RKO (cell line): ENCODE measurements at places on chromosomes 2 and 18.

- no peak for DNase-seq
These were observed 431.1 kb upstream of the CDH19 start for GRCh38 chr18:67035026-67035425.

- no peak for DNase-seq
These were observed 123.3 kb upstream of the SLC1A4 start for GRCh38 chr2:64865831-64866345.

- no peak for DNase-seq
These were observed 65.1 kb upstream of the TGIF1 start for GRCh38 chr18:3384664-3385563.

DNA sequence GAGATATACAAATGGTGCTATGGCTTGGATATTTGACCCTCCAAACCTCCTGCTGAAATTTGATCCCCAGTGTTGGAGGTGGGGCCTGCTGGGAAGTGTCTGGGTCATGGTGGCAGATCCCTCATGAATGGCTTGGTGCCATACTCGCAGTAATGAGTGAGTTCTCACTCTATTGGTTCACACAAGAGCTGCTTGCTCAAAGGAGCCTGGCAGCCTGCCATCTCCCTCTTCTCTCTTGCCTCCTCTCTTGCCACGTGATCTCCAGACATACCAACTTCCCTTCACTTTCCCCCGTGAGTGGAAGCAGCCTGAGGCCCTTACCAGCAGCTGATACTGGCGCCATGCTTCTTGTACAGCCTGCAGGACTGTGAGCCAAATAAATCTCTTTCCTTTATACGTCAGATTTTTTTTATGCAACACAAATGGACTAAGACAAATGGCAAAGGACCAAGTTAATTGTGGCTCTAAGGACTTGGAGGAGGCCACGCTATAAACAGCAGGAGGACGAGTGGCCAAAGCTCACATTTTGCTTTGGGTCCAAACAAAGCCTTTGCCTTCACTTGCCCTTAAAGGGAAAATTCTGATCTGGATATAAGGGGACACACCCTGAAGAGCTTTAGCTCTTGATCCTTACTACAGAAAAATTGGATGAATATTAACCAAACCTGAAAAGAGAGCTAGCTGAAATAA, 214.7 kb downstream of the SS18 start:
- no peak for DNase-seq

GRCh38 chr18:70892381-70892780, 603.5 kb downstream of the SOCS6 start:
- DNase-seq: no peak

GRCh38 chr2:79982445-79982844, 322.1 kb downstream of the LRRTM1 start:
- peak; percentile 47 for DNase-seq

- DNase-seq: no peak
These were observed 40.9 kb downstream of the SCTR start for GRCh38 chr2:119483395-119483753.

GRCh38 chr18:64474773-64475172, 325.9 kb upstream of the LINC00305 start:
- DNase-seq: no peak

- DNase-seq: no peak
These were observed 11.4 kb upstream of the SMIM21 start for GRCh38 chr18:75438891-75439290.

DNA sequence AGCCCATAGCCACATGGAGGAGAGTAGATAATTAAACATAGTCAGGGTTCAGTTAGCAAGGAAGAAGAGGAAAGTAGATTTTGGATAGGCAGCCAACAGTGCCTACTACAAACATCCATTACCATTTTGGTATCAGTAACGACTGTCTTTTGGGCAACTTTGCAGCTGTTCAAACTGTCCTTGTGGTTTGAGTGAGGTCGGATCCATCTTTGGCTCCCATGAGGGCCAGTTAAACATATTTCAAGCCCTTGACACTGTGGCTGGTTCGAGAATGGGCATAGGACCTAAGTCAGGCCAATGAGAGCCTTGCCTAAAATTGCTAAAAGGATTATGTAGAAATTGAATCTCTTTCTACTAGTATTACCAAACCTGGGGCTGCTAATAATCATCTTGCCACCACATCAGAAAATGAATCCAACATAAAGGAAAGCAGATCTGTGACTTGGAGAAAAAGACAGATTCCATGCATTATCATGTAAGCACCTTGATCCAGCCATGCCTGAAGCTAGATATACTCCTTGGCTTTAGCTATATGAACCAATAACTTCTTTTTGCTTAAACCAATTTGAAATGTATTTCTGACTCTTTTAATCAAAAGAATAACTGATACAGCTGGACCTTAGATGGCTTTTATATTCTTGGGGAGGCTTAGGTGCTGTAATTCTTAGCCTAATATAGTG, 75.0 kb upstream of the STAM2 start:
- DNase-seq: no peak

- no peak for DNase-seq
These were observed 218.6 kb downstream of the KCNE4 start for GRCh38 chr2:223270548-223270947.

DNA sequence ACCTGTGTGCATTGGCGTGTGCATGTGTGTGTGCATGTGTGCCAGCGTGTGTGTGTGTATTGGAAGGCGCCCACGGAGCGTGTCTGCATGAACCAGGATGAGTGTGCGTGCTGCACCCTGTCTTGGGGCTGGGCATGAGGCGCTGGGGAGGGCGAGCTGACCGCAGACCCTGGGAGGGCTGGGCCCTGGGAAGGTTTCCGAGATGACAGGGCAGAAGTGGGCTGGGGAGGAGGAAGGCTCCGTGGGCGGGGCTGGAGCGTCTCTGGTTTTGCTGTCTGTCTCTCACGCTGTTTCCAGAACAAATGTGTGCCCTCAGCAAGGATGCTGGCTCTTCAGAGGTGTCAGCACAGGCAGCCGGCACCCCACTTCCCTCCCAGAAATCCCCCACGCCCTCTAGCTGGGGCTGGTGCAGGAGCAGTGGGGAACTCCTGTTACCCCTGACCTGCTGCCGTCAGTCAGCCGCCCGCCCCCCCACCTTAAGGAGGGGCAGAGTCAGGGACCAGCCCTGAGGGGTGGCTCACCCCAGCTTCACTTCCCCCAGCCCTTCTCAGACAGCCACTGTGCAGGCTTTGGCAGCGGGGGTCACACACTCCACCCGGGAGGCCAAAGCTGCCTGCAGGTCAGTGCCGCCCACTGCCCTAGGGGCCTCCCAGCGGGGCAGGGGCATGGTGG, at the start of gene GPR35:
GPR35 (plus strand) TSS at position 531 of the 672 bp plus-strand sequence. CDS start 4,473 bp downstream, outside the sequence.
- DNase-seq: no peak

- no peak for DNase-seq
These were observed 20.4 kb upstream of the CABLES1 start for GRCh38 chr18:23114911-23115310.

- DNase-seq: no peak
These were observed 46.0 kb upstream of the CD28 start for GRCh38 chr2:203660465-203660864.

GRCh38 chr2:133654949-133655348, 86.7 kb upstream of the NCKAP5 start:
- DNase-seq: no peak

DNA sequence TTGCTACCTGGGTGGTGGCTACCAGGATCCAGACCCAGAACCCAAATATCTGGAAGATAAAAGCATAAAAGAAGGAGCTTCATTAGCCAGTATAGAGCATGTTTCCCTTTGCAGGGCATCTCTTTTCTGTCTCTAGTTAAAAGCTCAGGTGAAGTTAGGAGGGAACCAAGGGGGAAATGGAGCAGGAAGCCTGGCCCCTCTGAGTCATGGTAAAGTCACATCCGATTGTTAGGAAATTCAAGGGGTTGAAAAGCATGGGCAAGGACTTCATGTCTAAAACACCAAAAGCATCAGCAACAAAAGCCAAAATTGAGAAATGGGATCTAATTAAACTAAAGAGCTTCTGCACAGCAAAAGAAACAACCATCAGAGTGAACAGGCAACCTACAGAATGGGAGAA, 126.9 kb downstream of the RPIA start:
- DNase-seq: no peak

DNA sequence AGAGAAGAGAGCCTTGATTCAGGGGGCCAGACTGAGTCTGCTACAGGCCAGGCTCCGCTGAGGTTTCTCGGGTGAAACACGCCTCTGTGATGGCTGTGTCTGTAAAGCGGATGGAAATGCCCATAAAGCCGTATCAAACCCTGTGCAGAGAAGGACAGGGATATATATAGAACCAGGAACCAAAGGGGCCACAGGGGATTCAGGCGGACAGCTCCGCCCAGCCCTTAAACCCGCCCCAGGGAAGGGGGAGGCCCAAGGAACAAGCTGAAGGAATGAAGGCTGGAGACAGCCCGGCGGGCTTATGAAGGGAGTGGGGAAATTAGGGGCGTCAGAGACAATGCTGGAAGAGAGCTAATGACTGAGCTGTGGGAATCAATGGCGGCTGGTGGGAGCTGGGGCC, 42.1 kb downstream of the NHEJ1 start:
- no peak for DNase-seq

- no peak for DNase-seq
These were observed 19.5 kb downstream of the NYAP2 start for GRCh38 chr2:225419033-225419432.

DNA sequence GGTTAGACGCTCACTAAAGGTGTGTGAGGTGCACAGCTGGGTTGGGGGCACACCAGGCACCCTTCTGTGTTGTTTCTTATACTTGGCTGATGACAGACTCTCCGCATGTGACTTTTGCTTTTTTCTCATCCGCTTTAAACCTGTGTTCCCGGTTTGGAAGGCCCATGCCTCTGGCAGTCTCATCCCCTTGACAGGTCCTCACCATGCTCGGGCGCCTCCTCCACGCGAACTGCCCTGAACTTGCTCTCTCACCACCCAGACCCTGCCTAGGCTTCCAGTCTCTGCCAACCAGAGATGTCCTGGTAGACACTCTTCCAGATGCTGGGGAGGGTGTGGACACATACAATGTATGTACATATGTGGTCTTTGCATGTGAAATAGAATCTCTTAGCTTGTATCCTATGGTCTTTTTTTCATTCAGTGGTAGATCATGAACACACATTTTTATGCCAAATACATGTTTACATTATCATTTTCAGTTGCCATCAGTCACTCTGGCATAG, 79.8 kb downstream of the LIMS1 start:
- no peak for DNase-seq

- peak; percentile 51 for DNase-seq
These were observed 58.3 kb downstream of the FEZ2 start for GRCh38 chr2:36539631-36540030.

DNA sequence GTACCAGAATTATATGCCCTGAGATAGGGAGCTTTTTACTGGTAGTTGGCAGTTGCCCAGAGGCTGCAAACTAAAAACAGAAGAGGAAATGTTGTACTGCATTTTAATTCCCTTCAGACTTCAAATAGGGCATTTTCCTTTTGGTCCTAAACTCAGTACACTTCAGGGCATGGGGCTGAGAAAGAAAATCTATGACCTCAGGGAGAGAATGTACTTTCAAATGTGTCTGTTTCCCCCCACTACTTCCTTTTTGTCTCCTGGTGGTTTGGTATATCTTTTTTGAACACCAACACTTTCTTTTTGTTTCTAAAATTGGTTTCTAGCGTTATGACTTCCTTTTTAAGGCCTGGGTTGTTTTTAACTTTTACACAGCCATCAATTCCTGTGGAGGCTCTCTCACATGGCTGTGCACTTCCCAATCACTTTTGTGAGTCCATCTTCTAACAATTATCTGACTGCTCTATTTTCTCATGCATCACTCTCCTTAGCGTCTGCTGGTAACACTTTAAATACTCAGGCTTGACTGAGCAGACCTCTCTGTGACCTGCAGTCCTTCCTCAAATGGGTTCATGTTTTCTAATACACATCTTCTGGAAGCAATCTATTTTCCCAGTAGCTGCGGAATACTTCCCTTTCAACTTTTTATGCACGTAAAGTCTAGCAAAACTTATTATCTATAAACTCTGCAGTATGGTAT, 596.0 kb downstream of the LRP1B start:
- DNase-seq: no peak

GRCh38 chr2:71423817-71424420, 29.4 kb upstream of the DYSF start:
- DNase-seq: no peak

- no peak for DNase-seq
These were observed 21.3 kb upstream of the ALLC start for GRCh38 chr2:3636586-3637310.

DNA sequence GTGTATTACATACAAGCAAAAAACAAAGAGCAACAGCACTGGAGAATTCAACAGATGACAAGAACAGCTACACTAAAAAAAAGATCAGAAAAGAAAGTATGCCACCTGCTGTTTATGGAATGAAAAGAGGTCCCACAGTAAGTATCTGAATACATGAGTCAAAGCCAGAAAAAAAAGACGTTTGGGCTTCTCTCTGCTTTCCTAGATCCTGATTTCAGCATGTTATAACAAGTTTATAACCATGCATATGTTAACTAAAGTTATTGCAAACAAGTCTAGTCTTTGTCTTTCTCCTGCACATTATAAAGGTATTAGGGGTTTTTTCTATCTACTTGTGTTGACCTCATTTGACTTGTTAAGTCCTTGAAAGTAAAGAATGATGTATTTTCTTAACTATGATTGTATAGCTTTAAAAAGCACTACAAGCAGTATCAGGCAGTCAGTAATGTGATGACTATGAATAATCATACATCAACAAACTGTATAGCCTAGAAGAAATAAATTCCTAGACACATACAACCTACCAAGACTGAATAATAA, 108.5 kb upstream of the COL5A2 start:
- DNase-seq: peak; percentile 78

DNA sequence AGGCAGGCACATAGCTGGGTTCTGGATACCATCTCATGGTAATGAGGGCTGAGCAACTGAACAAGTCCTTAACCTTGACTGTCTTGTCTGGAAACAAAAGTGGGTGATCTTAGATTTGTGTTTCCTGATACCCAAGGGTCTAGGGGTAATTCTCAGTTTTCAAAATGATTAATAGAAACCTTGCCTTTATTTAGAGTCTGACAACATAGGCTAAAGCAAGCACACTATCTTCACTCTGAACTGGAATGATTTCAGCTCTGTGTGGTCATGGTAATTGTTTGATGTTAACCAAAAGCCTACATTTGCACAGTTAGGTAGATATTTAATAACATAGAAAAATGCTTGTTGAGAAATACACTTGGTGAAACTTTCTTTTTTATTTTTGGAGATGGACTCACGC, 6.8 kb upstream of the LAMA3 start:
- no peak for DNase-seq

GRCh38 chr2:43538034-43538670, 57.7 kb downstream of the THADA start:
- DNase-seq: no peak

DNA sequence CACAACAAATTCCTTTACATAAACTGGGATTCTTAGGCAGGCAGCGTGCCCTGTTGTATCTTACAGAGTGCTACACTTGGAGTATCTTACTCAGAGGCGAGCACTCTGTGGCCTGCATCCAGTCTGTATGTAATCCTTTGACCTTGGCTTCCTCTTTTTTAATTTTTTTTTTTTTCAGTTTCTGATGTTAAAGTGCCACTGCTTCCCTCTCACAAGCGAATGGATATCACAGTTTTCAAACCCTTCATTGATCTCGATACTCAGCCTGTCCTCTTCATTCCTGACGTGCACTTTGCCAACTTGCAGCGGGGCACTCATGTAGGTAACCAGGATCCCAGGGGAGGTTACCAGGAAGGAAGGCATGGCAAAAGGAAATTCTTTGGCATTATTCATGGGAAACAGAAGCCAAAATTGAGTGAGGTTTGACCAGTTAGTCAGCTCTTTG, 40.4 kb downstream of the GRHL1 start:
- DNase-seq: no peak
